Neural crest cell (in vitro differentiated cells): ENCODE measurements at places on chromosomes 3 and 15. TPM values are rescaled to one million over a fixed set of nuclear protein-coding genes. Genes with fewer than 3 reads are reported as not detected.

The PTPN9 gene
- 41.1 and 42.0 TPM in 2 replicates for total RNA-seq

The ACAN gene
- 0.30 and 0.54 TPM in 2 replicates for total RNA-seq

The GABRA5 gene
- total RNA-seq = 0.54 and 0.61 TPM in 2 replicates

The NMNAT3 gene
- 2.1 and 2.5 TPM in 2 replicates for total RNA-seq

The TTC14 gene
- 39.2 and 41.1 TPM in 2 replicates for total RNA-seq

The CPB1 gene
- not detected in 2 replicates for total RNA-seq

The CAMKV gene
- total RNA-seq = 41.2 and 43.1 TPM in 2 replicates

The HYAL1 gene
- 2.0 and 2.5 TPM in 2 replicates for total RNA-seq

The GRK7 gene
- total RNA-seq = not detected in 2 replicates

The HRG gene
- total RNA-seq = not detected in 2 replicates

DNA sequence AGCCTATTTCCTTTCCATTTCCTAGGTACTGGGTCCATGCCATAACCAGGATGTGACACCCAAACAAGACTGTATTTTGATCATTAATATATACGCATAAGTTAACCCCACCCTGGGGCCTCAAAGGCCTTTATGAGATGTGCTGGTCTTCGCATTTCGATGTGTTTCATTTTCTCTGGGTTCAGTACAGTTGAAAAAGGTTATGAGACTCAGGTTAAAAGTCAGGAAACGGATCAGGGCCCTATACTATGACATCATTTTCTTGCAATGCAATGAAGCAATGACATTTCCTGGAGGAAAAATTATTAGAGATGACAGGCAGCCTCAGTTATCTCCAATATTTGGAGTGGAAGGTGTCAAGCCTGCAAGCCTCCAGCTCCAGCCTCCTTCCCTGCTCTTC lies 31.7 kb downstream of the TMEM212 start:
- DNase-seq = no peak
- no peak overlapping the region for H3K27ac ChIP-seq
- H3K4me3 ChIP-seq = no peak overlapping the region
- H3K27me3 ChIP-seq = no peaks in the 10 kb centered on the region

GRCh38 chr3:13353936-13354542 lies 66.1 kb downstream of the NUP210 start:
- H3K27me3 ChIP-seq = no peaks in the 10 kb centered on the region
- H3K27ac ChIP-seq = no peak overlapping the region
- no peak for DNase-seq
- H3K36me3 ChIP-seq = peaks cover 13% of the 10 kb centered on the region

DNA sequence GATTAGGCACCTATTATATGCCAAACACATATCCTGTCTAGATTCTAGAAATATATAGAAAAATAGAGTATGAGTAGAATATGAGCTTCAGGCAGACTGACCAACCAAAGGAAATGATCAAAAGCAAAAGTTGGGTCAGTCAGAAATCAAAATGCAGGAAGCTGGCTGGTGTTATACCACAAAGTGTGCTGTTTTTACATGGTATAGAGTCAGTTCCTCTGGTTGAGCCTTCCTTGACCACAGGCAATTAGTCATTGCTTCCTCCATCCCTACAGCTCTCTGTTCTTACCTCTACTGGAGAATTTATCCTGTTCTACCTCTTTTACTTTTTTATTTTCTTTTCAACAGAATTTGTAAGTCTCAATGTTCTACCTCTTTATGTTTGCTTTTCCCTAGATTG lies 149.8 kb downstream of the TMCO5A start:
- H3K27me3 ChIP-seq = no peaks in the 10 kb centered on the region
- no peaks in the 10 kb centered on the region for H3K4me1 ChIP-seq
- H3K4me3 ChIP-seq = no peak overlapping the region
- no peak for DNase-seq

DNA sequence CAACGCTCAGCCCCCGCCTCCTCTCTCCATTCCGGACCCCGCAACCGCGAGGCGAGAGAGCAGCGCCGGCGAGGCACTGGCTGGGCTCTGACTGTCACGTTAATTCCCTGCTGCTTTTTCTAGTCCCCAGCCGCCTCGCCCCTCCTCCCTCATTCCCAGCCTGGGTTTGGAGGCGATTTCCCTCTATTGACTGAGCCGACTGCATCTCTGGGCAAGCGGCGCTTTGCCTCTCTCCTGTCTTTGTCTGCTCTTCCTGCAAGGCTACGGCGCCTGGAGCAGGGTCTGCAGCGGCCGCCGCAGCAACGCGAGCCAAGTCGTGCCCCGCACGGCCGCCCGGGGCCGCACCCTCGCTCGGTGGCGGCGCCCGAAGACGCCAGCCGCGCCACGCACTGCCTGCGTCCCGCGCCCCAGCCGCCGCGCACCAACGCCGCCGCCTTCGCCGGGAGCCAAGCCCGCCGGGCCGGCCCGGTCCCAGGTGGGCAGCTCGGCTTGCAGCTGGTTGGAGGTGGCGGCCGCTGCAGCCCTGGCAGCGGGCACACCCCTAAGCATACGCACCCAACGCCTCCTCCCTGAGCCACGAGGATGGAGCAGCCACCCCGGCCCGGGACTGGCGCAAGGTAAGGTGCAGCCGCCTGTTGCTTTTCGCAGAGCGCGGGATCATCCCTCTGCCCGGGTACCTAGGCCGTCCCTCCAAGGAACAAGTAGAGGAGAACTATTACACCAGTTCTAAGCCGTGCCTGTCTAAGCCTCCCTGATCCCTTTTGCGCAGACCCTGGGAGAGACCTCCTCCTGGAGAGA lies at the start of gene LRRC3B:
LRRC3B (plus strand) TSS at position 152 of the 798 bp plus-strand sequence. CDS start 86,901 bp downstream, outside the sequence.
- peak; percentile 48 for DNase-seq
- peaks cover 27% of the 10 kb centered on the region for H3K4me1 ChIP-seq
- peaks cover 91% of the 10 kb centered on the region for H3K27me3 ChIP-seq

DNA sequence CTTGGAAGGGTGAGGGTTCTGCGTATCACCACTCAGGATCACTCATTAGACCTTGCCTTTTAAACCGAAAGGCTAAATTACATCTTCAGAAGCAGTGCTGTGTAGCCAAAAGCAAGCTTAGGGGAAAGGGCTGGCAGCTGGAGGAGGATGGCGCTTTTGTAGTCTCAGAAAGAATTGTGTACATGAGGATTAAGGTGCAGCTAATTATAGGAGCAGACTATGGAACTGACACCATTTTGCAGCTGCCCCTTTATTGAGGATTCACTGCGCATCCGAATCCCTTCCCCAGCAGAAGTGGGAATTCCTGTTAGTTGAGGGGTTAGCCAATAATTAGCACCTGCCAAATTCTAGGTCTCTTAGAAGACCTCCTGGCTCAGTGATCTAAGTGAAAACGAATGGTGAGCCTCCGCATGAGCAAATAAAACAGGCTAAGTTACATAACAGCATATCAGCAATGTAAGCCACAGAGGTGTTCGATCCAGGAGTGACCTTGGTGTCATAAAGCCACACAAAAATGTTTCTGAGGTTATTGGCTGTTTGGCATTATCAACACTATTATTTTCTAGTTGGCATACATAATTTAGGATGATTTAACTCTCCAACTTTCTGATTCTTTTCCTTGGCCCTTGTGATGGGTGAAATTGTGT lies 42.6 kb upstream of the SEMA6D start:
- no peak for DNase-seq
- H3K4me3 ChIP-seq = no peak overlapping the region
- H3K27me3 ChIP-seq = peaks cover 3% of the 10 kb centered on the region
- H3K4me1 ChIP-seq = peaks cover 11% of the 10 kb centered on the region
- no peak overlapping the region for H3K27ac ChIP-seq

DNA sequence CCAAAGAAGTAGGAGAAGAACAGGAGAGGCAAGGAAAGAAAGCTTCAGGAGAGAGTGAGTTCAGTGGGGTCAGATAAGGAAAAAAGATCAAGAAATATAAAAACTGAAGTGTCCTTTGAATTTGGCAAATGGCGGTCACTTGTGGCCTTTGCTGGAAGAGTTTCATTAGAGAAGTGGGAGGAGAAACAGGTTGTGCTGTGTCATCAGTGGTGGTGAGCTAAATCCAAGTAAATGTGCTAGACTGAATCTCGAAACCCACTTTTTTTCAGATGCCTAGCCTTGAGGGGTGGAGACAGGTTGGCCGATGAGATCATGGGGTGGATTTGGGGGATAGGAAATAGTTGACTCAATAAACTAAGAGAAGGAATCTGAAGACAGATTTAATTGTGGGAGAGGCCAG lies 43.7 kb downstream of the CHRD start:
- peaks cover 11% of the 10 kb centered on the region for H3K27me3 ChIP-seq
- no peak overlapping the region for H3K27ac ChIP-seq
- no peak overlapping the region for H3K4me3 ChIP-seq
- peaks cover 4% of the 10 kb centered on the region for H3K4me1 ChIP-seq
- no peak for DNase-seq

DNA sequence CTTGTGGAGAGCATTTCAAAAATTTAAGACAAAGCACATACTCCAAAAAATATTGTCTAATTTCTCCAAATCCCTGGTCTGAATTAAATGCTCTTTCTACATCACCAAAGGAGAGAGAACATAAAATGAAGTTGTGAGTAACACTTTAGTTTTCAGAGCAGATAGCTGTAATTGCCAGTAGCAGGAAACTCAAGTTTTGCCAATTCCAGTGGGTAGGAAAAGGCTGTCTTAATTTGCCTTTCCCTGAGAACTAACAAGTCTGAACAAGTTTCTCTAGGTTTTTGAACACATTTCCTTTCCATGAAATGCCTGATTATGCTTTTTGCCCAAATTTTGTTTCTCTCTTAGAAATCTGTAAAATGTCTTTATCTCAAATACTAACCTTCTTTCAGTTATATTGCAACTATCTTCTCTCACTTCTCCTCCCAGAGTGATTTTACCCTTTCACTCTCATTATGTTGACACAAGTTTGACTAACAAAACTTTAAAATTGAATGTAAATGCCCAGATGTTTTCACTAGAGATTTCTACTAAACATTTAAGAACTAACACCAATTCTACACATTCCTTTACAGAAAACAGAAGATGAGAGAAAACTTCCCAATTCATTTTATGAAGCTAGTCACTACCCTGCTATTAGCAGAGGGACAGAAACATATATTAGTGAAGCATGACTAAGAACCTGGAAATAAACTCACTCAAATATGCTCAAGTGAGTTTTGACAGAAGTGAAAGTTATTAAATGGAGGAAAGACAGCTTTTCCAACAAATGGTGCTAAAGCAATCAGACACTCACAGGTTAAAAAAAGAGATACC lies 38.4 kb downstream of the RFX7 start:
- H3K4me3 ChIP-seq = no peak overlapping the region
- no peaks in the 10 kb centered on the region for H3K27me3 ChIP-seq
- H3K4me1 ChIP-seq = peaks cover 18% of the 10 kb centered on the region
- H3K36me3 ChIP-seq = peaks cover 34% of the 10 kb centered on the region
- H3K27ac ChIP-seq = no peak overlapping the region

DNA sequence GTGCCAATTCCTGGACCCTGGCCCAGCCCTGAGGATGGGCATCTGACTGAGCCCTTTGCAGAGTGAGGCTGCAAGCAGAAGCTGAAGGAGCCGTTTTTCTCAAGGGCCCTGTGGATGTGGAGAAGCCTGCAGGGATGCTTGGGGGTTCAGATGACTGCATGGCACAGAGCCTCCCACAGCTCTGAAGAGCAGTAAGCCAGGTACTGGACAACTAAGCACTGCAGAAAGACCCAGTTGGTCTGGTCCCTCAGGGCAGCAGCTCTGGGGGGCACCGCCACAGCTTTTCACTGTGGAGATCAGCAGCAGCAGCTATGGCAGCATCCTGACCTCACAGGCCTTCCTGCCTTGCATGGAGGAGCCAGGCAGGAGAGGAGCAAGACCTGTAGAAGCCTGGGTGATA lies 67.6 kb downstream of the CRYGS start:
- H3K4me1 ChIP-seq = no peaks in the 10 kb centered on the region
- no peak for DNase-seq
- no peaks in the 10 kb centered on the region for H3K27me3 ChIP-seq
- H3K27ac ChIP-seq = no peak overlapping the region

- H3K36me3 ChIP-seq = no peaks in the 10 kb centered on the region
- DNase-seq = no peak
- no peak overlapping the region for H3K27ac ChIP-seq
These were observed 58.7 kb downstream of the GATM start for GRCh38 chr15:45319472-45320214.

- no peak for DNase-seq
- H3K27ac ChIP-seq = no peak overlapping the region
- no peaks in the 10 kb centered on the region for H3K36me3 ChIP-seq
These were observed 54.6 kb downstream of the UMPS start for GRCh38 chr3:124784686-124785382.

GRCh38 chr3:59084583-59084982 lies 34.8 kb upstream of the CFAP20DC start:
- no peak overlapping the region for H3K27ac ChIP-seq
- H3K36me3 ChIP-seq = no peaks in the 10 kb centered on the region
- H3K4me1 ChIP-seq = no peaks in the 10 kb centered on the region

GRCh38 chr15:42845581-42845980 lies 75.0 kb downstream of the TTBK2 start:
- H3K4me3 ChIP-seq = no peak overlapping the region
- peaks cover 7% of the 10 kb centered on the region for H3K36me3 ChIP-seq
- H3K27ac ChIP-seq = no peak overlapping the region
- no peaks in the 10 kb centered on the region for H3K27me3 ChIP-seq
- DNase-seq = no peak
- H3K4me1 ChIP-seq = no peaks in the 10 kb centered on the region

DNA sequence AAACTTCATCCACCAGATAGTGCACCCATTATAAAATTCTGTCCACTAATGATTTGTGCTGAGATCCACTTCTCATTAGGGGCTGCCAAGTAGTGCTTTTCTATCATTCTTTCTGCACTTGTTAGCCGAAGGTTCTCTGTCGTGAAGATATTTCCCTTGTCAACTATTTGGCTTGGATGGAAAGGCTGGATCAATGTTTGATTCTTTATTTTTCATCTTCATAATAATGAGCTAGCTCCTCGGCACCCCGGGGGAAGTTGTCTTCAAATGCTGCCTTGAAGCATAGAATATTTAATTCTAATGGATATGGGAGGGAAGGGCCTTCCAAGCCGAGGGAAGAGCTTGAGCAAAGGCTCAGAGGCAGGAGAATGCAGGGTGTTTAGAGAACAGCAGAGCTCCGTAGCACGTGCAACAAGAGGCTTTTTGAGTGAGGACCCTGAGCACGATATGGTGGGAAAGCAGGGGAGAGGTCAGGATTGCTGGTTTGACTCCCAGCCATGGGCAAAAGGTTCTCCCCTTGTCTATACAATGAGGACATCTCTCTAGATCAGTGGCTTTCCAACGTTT lies 16.3 kb upstream of the MUC20 start:
- H3K27me3 ChIP-seq = no peaks in the 10 kb centered on the region
- no peak for DNase-seq
- no peaks in the 10 kb centered on the region for H3K4me1 ChIP-seq
- H3K36me3 ChIP-seq = peaks cover 7% of the 10 kb centered on the region
- H3K27ac ChIP-seq = no peak overlapping the region
- no peak overlapping the region for H3K4me3 ChIP-seq
